ENCODE measurements at places on chromosomes 5 and 9. TPM values are rescaled to one million over a fixed set of nuclear protein-coding genes. Genes with fewer than 3 reads are reported as not detected.

The PCDHGB7 gene
- polyA plus RNA-seq = 3.5 TPM

DNA sequence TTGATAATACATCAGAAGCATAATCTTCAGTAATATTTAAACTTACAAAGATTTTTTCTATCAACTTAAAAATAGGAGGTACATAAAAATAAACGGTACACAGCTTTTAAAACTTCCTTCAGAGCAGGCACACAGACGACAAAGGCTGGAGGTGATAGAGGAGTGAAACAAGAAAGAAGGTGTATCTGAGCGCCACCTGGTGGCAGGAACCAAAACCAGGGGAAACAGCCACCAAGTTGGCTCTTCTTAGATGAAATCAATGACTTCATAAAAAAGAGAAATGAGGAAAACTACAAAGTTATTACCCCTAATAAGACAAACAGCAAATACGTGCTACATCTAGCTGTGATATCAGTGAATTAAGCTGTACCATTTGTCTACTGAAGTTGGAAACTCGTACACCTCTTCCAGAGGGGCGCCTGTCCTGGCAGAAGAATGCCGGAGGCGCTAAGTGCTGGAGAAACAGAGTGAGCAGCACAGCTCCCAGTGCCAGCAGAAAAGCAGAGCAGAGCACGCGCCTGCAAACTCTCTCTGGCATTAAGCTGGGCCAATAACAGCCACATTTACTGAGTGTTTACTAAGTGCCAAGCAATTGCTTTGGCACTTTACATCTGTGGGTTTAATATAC is 85.9 kb downstream of the SETX start:
- DNase-seq = peak; percentile 54

DNA sequence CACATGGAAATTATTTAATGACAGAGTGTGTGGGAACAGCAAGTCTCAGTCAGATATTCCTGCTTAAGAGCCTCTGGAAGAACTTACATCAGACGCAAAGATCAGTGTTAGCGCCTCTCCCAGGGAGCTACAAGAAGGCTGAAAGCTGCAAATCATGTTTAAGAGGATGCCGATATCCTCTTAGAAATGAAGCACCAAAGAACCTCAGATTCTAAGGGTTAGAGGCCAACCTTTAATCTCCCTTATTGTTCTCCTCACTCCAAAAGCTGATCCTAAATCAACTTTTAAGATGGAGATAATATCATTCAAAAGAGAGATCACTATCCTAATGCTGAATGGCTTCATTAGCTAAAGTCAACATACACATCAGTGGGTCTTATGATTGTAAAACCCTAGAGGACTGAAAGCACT is 160.6 kb downstream of the NFIB start:
- DNase-seq = no peak

DNA sequence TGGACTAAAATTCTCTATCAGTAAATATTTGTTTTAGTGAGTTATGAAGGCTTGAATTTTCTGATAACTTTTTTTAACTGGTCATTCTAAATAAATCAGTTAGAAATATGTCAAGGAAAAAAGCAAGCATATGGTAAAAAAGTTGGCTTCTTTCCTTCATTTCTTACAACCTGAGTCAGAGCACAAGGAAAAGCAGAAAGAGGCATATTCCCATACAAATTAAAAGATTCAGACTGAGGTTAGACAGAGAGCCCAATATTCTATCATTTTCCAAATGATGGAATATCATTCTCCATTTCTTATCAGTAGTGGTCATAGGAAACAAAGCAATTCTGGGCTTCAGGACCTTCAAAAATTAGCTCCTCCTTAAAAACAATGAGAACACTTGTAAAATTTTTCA is 732.1 kb downstream of the MAT2B start:
- DNase-seq = no peak

DNA sequence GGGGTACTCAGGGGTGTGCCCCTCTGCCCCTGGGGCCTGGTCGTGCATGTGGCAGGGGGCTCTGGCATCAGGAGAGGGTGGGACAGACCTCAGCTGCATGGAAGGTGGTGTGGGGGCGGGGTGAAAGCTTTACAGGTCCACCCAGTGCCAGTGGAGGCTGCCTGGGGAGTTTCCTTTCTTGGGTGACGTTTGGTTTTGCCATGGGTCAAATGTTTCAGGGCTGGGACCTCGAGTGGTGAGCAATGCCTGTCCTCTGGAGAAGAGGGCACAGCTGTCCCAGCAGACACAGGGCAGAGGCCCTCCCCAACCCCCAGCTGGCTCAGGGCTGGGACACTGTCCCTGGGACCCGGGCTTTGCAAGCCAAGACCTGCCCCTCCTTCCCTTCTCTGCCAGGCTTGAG is 3.6 kb downstream of the RXRA start:
- DNase-seq = peak; percentile 60

- no peak for DNase-seq
These were observed 1114.9 kb upstream of the C9orf72 start for GRCh38 chr9:28688172-28688571.

DNA sequence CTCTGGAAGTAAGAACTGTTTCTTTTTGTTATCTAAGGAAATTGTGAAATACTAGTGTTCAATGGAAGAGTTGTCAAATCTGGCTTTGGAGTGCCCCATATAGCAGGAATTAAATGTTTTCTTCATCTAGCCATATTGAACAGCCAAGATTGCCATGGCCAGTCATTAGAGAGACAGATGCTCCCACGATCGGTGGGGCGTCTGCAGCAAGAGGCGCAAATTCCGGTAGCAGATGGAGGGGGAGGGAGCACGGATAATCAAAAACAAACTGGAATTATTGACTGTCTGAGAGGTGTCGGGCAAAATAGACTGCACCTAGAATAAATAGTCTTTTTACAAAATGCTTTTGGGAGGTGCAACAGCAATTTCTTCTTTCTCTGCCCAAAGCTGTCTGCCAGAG is 139.1 kb upstream of the FSTL4 start:
- no peak for DNase-seq

- no peak for DNase-seq
These were observed 19.8 kb downstream of the PALM2AKAP2 start for GRCh38 chr9:109799792-109800191.

The LIX1 gene
- polyA plus RNA-seq = 0.18 TPM

DNA sequence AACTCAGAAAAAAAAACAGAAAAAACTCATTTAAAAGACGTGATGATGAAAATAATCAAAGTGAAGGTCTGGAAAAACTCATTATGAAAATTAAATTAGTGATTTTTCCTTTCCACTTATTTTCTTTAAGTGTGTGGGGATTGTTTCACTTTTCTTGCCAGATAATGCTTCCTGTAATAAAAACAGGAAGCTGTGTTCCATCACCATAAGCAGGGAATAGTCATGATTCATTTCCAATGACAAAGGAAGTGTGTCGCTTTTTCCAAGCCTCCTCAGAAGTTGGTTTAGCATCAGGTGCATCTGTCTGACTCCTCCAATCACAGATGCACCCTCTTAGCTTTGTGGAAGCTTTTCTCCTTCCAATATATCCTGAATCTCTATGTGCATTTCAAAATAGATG is 2068.7 kb downstream of the MAT2B start:
- DNase-seq = no peak

- no peak for DNase-seq
These were observed 4.0 kb downstream of the MAN2A1 start for GRCh38 chr5:109693535-109694400.

DNA sequence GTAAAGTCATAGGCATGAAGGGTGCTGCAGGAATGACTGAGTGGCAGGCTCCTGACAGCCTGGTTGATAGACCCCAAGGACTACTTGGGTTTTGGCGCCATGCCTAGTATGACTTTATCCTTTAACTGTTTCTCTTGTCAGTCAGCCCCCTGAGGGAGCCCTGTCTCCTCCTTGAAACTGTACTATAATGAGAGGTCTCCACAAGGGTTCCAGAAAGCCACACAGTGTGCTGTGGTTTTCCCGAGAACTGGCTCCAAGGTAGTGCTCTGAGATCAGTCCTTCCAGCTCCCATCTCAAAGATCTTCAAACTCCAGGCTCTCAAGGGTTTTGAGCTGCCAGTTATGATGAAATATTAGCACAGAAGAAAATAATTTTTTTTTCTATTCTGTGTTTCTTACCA is 26.7 kb upstream of the TNC start:
- DNase-seq = peak; percentile 12

- no peak for DNase-seq
These were observed 140.5 kb upstream of the SLC30A5 start for GRCh38 chr5:68953231-68953874.

GRCh38 chr5:159947708-159948358 is 31.6 kb downstream of the ADRA1B start:
- no peak for DNase-seq

DNA sequence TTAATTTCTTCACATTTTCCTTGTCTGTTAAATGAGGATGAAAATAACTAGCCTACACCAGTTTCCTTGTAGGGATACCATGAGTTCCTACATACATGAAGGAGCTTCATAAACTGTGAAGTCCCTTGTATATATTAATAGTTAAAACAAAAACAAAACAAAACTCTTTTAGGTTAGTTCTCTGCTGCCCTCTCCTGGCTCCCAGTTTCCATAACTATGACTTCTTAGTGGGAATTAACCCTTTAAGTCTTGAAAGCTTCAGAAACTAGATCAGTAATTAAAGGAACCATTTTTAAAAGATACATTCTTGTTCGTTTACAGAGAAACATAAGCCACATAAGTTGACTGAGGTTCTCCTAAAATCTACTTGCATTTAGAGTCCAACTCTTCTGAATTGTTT is 500.0 kb upstream of the C9orf72 start:
- no peak for DNase-seq

DNA sequence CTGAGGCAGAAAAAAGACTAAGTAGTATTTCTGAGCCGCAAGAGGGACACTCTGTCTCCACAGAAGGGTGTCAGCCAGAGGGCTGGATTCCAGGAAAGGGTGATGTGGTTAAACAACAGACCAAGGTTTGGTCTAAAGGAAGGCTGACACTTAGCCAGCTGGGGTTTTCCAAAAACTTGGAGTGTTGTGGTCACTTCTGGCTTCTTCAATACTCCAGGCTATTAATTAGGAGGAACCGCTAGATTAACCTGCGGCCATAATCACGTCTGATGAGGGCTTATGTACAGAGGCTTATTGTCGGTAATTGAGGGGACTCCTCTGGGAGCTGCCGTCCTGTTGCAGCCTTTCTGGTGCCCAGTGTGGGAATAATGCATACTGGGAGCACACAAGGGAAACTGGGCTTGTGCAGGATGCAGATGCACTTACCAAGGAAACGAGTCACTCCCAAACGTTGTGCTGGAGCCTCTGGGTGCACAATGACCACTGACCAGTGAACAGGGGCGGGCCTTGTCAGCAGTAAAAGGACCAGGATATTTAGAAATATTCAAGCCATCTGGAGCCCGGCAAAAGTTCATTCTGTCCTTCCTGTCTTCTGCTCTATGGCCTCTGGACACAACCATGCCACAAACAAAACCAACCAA is 70.2 kb upstream of the TUT7 start:
- no peak for DNase-seq

DNA sequence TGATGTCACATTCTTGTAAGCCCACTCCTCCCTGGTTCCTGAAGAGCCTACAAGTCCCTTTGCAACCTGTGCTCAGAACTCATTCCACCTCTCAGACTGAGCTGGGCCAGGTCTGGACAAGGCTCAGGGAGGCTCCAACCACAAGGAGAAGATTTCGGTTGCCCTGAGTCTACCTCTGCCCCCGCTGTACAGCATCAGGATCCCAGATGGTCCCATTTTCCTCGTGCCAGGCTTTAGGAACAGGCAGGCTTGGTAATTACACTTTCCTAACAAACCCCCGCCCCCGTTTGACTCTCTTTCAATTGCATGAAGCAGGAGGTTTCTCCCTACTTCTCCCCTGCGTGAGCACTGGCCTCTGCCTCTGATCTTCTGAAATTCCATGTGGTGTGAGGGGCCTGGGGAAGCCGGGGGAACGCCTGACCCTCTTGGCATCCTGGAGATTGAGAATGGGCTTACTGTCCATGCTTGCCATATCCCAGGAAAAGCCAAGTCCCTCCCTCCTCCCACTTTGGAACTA is 86.9 kb upstream of the CTNNA1 start:
- no peak for DNase-seq

DNA sequence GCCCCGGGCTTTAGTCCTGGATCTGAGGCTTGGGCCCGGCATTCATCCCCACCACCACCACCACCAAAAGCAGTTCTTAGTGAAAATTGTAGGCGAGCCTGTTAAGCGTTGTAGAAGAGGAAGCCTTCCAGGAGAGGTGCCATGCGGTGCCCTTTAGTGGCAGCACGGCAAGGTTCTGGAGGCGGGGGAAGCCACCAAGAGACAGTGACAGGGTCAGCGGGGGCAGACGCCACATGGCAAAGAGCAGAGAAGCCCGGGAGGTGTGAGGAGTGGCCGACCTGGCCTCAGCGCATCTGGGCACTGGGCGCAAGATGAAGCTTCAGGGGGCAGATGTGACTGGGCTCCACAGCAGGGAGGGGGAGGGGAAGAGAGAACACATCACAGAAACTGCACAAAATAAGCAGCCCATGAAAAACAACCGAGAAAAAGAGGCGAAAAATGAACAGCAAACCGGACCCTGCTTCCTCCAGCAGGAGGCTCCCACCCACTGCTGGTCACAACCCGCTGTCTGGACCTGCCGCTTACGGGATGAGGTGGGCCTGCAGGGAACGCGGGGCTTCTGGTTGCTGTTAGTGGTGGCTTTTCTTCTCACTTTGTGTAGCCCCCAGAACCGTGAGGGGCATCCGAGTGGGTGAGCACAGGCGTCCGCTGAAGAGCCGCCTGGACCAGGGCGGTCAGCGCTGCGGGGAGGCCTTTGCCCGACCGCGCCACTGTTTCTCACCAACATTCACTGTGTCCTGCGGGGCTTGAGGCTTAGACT is 4.3 kb downstream of the LRRC14B start:
- DNase-seq = no peak

GRCh38 chr5:37836592-37837413 is 3.0 kb downstream of the GDNF start:
- DNase-seq = peak; percentile 40

GRCh38 chr9:2302606-2303005 is 287.5 kb downstream of the SMARCA2 start:
- no peak for DNase-seq

GRCh38 chr9:90112788-90113187 is 508.0 kb downstream of the GADD45G start:
- DNase-seq = no peak

The POC5 gene
- 4.0 TPM for polyA plus RNA-seq

GRCh38 chr5:107887166-107887943 is 216.6 kb upstream of the EFNA5 start:
- no peak for DNase-seq

The GFI1B gene
- polyA plus RNA-seq = 0.16 TPM

The PTGDS gene
- polyA plus RNA-seq = 6,981 TPM

The PRR16 gene
- polyA plus RNA-seq = 7.5 TPM

The LCN1 gene
- not detected for polyA plus RNA-seq

- DNase-seq = peak; percentile 59
These were observed 3.3 kb upstream of the CDC20B start for GRCh38 chr5:55176176-55176818.

GRCh38 chr5:130045334-130045733 is 141.1 kb downstream of the CHSY3 start:
- no peak for DNase-seq

The FBLL1 gene
- 0.09 TPM for polyA plus RNA-seq

- DNase-seq = no peak
These were observed 666.3 kb downstream of the DNAH5 start for GRCh38 chr5:13278148-13278547.
